ENCODE measurements at places on chromosomes 4 and X.

GRCh38 chr4:144801731-144802130, 155.8 kb downstream of the HHIP start:
- DNase-seq, result no peak

DNA sequence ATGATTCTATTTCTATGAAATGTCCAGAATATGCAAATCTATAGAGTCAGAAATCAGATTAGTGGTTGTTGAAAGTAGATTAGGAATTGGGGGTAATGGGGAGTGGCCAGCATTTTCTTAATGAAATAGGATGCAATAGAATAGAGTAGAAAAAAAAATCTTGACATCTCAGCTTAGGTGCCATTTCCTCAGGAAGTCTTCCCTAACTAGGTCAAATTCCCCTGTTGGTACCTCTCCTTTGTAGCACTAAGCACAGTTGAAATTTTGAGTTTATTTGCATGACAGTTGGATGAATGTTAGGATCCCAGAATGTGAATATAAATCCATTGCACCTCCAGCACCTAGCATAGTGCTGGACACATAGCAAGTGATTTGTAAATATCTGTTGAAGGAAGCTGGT, 30.0 kb upstream of the PDK3 start:
- no peak for DNase-seq

GRCh38 chr4:47996021-47996420, 20.5 kb downstream of the CNGA1 start:
- DNase-seq, result no peak

GRCh38 chr4:10173754-10174749, 57.5 kb upstream of the WDR1 start:
- DNase-seq, result no peak

DNA sequence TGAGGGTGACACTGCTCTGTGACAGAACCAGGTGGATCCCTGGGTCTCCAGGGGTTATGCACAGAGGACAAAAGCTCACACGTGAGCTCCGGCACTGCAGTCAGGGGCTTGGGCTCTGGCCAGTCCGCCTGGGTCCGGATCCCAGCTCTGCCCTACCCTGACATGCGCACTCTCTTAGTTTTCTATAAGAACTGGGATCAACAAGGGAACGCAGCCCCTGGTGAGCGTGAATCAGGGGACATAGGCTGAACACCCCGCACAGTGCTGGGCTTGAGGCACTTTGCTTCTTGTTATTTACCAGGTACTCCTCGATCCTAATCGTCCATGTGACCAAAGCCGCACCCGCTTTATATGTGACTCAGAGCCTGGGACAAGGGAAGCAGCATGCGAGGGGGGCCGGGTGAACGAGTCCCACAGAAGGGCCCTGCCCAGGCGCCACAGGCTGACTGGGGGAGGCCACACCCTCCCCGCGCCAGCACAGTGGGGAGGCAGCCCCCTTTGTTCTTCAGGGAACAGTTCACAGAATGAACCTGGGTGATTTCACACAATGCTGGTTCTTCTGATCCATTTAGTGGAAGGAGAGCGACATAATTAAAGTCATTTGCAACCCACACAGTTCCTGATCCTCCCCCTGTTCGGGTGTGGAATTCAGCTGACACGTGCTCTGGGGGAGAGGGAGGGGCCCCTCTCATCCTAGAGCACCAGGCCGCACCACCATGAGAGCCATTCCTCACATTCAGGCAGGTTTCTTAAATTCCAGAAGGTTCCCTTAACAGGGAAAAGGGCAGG, 55.5 kb downstream of the WFS1 start:
- DNase-seq, result no peak

GRCh38 chrX:7156879-7157278, 8.9 kb upstream of the PUDP start:
- DNase-seq, result no peak

GRCh38 chrX:122565952-122566351, 618.1 kb upstream of the GRIA3 start:
- no peak for DNase-seq

DNA sequence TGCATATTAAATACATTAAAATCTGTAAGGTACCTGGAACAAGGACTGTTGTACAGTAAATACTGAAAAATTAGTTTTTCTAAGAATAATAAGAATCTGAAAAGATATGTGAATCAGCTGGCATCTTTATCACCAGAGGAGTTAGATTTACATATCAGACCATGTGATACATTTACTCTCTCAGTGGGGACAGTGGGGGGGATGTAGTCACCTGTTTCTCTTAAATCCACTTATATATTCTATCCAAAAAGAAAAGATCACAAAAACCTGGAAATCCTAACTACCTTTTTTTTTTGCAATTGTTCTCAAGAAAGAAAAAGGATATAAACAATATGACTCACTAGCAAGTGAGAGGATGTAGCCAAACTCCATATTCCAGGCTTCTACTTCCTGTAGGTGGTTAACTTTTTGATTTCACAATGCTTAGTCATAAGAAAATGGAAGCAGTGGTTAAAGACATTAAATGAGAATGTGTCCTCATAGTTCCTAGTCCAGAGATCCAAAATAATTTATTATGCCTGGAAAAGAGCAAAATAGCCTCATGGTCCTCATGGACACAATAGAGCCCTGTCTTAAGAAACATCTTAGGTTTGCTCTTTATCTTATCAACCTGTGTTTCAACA, 22.5 kb upstream of the MYOZ2 start:
- peak; percentile 30 for DNase-seq

GRCh38 chrX:24231641-24232179, 82.2 kb downstream of the SUPT20HL2 start:
- no peak for DNase-seq

- no peak for DNase-seq
These were observed 48.7 kb downstream of the NOP14 start for GRCh38 chr4:2914256-2915126.

DNA sequence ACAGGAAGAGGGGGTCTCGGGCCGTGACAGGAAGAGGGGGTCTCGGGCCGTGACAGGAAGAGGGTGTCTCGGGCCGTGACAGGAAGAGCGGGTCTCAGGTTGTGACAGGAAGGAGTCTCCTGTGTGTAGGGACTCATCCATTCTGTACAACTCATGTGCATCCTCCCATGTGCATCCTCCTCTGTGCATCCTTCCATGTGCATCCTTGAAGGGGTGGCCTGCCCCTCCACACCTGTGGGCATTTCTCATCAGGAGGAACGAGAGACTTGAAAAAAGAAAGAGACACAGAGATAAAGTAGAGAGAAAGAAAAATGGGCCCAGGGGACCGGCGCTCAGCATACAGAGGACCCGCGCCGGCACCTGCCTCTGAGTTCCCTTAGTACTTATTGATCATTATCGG, 30.2 kb upstream of the PLCXD1 start:
- DNase-seq, result no peak

GRCh38 chr4:119726505-119726904, 97.9 kb upstream of the PDE5A start:
- DNase-seq, result no peak

DNA sequence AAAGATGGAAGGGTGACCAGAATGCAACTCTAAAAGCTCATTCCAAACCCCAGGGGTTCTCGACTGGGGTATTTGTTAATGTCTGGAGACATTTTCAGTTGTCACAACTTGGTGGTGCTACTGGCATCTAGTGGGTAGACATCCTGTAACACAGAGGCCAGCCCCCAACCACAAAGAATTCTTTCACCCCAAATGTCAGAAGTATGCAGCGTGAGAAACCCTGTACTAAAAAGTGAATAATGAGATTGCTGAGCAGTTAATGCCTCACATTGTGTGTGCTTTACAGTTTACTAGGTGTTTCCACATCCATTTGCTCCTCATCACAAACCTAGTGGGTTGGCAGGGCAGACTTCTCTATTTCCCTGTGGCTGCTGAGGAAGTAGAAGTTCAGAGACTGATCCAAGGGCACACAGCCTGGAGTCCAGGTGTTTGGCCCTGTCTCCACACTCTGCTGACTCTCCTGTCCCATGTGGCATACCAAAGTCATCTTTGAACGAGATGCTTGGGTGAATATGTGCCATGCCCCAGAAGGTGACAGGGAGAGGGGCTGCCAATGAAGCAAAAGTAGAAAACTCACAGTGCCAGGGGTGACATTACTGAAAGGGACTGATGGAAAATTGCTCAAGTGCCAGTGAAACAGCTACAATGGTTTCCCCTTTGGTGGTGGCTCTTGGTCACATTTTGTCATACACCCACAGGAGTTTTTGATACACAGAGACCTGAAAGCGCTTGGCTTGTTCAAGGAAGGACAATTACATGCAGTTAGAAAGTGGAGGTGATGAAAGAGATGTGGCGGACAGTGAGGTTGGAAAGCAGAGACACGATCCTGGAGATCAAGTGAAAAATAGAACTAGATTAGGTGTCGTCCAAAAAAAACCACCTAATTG, 10.1 kb upstream of the TMEM154 start:
- peak; percentile 29 for DNase-seq

DNA sequence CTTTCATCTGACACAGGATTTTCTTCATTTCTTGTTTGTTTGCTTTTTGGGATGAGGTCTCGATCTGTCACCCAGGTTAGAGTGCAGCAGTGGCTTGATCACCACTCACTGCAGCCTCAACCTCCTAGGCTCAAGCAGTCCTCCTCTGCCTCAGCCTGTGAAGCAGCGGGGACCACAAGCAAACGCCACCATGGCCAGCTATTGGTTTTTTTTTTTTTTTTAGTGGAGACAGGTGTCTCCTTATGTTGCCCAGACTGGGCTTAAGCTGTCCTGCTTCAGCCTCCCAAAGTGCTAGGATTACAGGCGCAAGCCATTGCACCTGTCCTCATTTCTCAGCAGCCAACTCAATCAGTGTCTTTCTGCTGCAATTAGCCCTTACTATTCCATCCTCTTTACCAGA, 10.3 kb downstream of the SPRY1 start:
- no peak for DNase-seq

- DNase-seq, result no peak
These were observed 74.0 kb downstream of the MAOB start for GRCh38 chrX:43808231-43808630.

- no peak for DNase-seq
These were observed 733.9 kb upstream of the EPHA5 start for GRCh38 chr4:66404141-66404540.

- no peak for DNase-seq
These were observed 123.7 kb downstream of the AFF1 start for GRCh38 chr4:87058356-87059073.

GRCh38 chr4:140237616-140238350, 83.8 kb upstream of the MAML3 start:
- no peak for DNase-seq

- no peak for DNase-seq
These were observed 24.6 kb upstream of the CD99 start for GRCh38 chrX:2666491-2666890.

DNA sequence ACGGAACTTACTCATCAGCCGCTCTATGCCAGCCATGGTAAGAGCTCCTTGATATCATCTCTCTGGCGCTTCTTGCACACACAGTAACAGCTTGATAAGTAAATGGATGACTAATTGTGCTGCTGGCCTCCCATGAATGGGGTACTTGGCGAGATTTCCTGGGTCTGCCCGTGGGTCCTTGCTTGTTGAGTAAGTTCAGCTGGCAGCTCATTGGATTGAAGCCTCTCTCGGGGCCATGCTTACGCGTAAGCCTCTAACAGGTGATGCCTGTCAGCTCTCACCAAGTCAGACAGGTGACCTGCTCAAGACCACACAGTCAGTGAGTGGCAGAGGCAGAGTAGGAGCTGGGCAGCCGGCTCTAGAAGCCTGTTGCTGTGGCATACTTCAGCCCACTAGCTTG, 7.7 kb downstream of the NSG1 start:
- DNase-seq, result no peak

- DNase-seq, result no peak
These were observed 11.0 kb upstream of the TBC1D8B start for GRCh38 chrX:106791495-106791894.

- no peak for DNase-seq
These were observed 110.3 kb downstream of the SHROOM3 start for GRCh38 chr4:76545226-76545884.

GRCh38 chr4:22573198-22573597, 57.3 kb upstream of the ADGRA3 start:
- DNase-seq, result no peak

GRCh38 chr4:14079601-14080000, 452.1 kb upstream of the BOD1L1 start:
- no peak for DNase-seq

DNA sequence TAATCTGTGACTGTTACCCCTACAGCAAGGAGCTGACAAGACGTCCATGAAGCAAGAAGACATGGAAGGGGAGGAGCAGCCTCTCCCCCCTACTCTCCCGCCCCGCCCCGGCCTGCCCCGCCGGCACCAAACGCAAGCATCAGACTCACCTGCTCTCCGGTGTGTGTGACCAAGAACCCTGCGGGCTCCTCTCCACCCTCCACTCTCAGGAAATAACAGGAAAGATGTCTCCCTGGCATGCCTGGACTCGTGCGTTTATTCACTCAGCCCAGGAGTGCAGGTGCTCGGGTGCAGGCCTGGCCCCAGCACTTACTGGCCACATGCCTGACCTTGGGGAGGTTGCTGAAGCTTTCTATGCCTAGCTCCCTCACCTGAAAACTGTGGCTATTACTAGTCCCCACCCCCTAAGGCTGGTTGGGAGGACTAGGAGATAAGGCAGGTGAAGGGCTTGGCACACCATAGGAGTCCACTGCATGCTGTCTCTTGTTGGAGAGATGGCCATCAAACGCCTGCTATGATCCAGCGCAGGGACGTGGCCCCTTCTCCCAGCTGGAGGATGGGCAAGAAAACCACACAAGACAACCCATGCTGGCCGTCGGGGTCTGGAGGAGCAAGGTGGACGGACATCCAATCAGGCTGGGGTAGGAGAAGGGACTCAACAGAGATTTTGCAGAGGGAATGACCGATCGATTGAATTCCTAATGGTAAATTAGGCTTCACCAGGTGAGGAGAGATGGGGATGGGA, 34.9 kb upstream of the CLDN24 start:
- DNase-seq, result no peak

DNA sequence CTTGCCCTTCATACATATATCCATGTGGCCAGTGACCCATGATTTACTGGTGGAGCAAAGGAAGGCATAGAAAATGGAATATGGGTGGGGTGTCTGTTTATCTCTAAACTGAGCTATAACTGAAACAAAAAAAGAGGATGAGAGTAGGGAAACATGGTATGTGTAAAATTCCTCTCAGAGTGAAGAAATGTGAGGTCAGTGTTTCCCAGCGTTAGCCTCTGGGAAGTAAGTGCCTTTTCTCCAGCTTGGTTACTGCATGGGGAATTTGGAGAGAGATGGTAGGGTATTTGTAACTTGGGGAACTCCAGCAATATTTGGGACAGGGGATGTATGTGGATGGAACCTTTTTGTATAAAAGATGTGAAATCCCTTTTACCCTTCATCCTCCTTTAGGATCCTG, 89.4 kb downstream of the AFF1 start:
- no peak for DNase-seq

DNA sequence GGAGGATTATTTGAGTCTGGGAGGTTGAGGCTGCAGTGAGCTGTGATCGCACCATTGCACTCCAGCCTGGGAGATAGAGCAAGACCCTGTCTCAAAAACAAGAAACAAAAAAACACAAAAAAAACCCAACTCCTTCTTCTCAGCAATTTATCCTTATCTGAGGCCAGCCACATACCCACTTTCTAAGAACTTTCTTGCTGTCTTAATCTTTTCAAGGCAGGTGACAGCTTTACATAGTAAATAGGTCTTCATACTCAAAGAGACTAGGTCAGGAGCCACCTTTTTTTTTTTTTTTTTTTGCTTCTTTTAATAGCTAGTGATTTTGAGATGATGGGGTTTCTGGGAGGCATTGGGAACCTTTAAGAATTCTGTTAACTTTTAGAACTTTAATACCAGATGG, 26.1 kb upstream of the ZCCHC13 start:
- DNase-seq, result no peak
